Cortex of kidney (tissue), 1 donor: ENCODE measurements at places on chromosomes 13 and 19.

GRCh38 chr19:12465211-12465610 is 19.4 kb downstream of the ZNF709 start:
- DNase-seq: no peak

DNA sequence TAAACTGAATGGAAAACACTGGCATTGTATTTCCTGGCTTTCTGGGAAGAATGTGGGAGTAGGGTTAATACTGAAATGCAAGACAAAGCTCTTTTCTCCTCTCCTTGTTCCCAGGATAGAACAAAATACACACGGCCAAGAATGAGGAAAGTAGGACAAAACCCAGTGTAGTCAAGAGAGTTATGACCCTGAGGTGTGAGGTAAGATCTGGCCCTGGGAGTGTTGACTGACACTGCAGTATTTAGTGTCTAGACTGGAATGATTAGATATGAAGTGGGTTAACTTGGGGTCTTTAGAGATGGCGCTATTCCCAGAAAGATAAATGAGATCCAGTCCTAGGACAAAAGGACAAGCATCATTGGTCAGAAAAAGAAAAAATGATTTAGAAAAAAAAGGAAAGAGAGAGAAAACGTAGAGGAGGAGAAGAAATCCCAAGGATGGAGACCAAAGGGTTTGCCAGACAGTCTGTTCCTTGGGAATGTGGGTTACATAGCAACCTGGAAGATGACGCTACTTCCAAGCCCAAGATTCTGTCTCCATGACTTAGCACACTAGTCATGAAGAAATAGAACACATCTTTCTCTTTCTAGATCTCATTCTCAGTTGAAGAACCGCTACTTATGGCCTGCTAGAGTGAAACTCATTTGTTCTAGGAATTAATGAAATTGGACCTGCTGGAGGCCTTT is 543.6 kb upstream of the GPC6 start:
- DNase-seq: no peak

DNA sequence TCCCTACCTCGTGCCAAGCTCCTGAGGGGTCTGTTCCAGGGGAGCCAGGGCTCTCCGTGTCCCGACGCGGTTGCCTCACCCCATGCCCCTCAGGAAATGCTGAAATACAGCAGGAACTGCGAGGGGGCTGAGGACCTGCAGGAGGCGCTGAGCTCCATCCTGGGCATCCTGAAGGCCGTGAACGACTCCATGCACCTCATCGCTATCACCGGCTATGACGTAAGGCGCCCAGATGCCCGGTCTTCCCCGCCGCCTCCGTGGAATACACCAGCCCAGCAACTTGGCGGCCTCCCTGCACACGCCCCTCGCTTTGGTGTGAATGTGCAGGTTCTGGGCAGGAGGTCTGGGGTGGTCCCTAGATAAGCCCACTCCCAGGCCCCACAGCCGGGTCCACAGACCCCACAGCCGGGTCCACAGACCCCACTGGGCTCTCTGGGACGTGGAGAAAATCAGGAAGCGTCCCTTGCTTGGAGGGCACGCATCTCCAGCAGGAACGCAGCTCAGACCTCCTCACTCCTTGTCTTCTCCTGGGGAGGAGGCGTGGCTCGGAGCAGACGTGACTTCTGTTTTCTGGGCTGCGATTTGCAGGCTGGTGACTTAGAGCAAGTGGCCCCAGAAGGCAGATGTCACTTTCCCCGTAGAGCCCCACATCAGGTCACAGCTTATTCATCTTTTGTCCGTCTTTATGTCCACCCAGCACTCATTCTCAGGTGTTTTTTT is 19.4 kb upstream of the F7 start:
- DNase-seq: no peak

DNA sequence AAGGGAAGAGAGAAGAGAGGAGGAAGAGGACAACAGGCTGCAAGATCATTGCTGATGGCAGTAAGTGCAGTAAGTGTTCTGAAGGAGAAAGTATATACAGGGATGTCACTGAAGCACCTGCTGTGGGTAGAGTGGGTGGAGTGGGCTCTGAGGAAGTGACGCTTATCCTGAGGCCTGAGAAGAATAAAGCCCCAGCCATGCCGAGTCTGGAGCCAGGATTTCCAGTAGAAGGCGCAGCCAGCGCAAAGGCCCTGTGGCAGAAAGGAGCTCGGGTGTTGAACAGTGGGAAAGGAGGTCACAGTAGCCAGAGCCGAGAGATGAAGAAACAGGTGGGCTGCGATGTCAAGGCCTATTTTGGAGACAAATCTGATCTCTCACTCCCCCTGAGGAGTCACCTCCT is 31.8 kb upstream of the ADGRE5 start:
- DNase-seq: no peak

DNA sequence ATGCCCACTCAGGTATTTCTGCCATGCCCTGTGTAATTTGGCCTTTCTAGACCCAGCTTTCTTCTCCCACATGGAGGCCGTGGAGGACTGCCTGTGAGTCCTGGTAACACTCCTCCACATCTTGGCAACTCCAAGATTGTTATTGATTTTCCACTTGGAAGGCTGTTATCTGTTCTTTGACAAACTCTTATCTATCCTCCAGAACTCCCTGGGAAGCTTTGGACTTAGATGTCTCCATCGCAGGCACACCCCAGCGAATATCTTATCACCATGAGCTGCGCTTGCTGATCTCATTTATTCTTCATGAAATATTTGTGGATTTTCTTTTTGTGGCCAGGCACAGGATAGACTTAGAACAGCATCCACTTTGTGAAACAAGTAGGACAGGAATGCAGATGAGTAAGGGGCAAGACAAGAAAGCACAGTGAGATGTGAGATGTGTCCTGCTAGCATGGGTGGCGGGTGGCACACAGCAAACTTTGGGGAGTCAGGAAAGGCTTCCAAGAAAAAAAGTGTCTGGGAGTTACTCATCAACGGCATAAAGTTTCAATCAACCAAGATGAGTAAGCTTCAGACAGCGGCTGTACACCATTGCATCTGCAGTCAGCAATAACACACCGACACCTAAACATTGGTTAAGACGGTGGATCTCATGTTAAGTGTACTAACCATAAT is 84.5 kb upstream of the IRS2 start:
- DNase-seq: no peak

GRCh38 chr19:39257227-39257626 is 8.6 kb upstream of the IFNL4 start:
- DNase-seq: no peak

GRCh38 chr19:13833330-13834243 is 38.3 kb downstream of the ZSWIM4 start:
- DNase-seq: no peak

GRCh38 chr13:86585835-86586234 is 786.6 kb upstream of the SLITRK6 start:
- DNase-seq: no peak

DNA sequence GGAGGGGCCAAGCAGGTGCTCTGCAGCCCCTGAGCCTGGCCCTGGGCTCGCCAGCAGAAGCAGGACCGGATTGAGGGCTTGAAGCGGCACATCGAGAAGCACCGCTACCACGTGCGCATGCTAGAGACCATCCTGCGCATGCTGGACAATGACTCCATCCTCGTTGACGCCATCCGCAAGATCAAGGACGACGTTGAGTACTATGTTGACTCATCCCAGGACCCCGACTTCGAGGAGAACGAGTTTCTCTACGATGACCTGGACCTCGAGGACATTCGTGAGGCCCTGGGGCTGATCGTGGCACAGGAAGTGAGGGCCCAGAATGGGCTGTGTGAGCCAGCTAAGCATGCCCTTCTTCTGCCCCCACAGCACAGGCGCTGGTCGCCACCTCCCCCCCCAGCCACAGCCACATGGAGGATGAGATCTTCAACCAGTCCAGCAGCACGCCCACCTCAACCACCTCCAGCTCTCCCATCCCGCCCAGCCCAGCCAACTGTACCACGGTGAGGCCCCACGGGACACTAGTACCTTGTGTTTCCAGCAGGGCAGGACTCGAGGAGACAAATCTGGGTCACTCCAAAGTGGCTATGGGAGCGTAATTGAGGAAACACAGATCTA is 8.1 kb downstream of the CNOT3 start:
- DNase-seq: no peak

GRCh38 chr13:93147946-93148345 is 78.7 kb upstream of the GPC6 start:
- DNase-seq: no peak

DNA sequence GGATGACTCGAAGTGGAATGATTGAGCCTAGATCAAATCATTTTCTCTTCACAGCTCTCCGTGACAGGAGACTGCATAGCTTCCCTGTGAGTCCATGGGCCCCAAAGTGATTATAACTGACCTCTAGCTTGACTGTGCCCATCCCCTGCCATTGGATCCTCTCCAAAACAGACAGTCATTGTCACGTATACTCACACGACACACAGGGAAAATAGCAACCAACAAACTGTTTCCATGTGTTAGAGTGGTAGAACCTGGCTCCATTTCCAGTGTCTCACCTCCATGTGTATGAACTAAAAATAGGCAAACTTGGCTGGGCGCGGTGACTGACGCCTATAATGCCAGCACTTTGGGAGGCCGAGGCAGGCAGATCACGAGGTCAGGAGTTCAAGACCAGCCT is 48.8 kb upstream of the NPAS1 start:
- no peak for DNase-seq

DNA sequence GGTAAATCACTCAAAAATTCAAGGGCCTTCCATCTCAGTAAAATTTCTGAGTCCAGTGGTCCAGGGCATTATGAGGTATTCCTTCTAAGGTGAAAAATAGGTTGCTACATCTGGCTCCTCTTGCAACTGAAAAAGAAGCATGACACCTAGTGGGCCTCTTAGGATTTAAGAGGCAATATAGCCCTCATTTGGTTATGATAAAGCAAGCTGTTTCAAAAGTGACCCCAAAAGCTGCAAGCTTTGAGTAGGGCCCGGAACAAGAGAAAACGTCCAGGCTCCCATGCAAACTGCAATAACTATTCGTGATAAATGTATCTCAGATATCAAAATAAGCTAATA is 1910.2 kb upstream of the PRR20A start:
- DNase-seq: no peak

DNA sequence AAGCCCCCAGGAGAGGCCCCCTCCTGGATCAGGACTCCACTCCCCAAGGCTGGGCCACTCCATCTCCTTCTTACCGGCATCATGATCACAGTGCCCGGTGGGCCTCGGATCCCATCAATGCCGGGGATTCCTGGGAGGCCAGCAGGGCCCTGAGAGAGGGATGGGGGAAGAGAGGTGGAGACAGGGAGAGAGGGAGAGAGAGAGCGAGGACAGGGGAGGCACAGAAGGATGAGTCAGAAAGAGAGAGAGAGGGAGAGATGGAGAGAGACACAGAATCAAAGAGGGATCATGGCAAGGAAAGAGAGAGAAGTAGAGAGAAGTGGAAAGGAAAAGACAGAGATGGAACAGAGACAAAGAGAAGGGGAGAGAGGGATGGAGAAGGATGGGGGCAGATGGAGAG is 13.8 kb downstream of the COL5A3 start:
- DNase-seq: no peak

DNA sequence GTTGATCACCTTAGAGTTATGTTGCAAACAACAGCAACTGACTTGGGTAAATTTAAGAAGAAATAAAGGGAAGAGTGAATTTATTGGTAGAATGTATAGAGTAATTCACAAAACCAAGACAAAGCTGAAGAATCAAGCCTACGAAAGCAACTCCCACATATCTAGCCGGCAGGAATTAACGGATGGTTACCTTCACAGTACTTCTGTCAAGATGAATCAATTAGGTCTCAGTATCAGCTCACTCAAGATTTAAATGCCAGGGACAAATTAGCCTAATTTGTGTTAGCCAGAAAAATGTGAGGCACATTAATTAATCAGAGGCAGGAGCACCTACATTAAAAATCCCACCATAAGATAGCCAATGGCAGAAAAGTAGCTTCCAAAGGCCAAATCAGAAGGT is 10.7 kb downstream of the KPNA3 start:
- DNase-seq: no peak

- DNase-seq: no peak
Observed at GRCh38 chr13:78020861-78021260, 102.2 kb upstream of the EDNRB start.

GRCh38 chr19:13844130-13844631 is 32.8 kb upstream of the NANOS3 start:
- no peak for DNase-seq

DNA sequence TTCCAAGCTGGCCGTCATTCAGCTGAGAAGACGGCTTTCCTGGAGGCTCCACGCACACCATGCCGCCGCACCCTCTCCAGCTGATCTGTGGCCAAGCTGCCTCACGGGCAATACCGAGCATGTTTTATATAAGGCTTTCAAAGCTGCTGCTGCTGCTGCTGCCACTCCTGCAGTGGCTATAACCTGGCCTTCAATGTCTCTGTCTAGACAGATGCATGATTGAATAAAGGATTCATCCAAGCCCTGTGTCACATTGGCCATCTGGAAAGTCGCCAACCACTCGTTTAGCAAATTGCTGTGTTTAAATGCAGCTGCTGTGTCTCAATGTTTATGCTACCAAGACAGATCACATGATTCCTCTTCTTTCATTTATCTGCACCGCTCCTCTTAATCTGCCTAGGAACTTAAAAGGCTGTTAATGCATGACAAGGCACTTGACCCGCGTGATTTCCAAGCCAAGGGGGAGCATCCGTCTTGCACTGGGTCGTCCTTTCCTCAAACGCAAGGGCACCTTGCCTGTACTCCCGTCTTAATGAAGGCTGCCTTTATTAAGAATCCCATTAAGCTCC is 114.3 kb downstream of the TEX26 start:
- DNase-seq: no peak
